ENCODE measurements at places on chromosomes 4 and X.

DNA sequence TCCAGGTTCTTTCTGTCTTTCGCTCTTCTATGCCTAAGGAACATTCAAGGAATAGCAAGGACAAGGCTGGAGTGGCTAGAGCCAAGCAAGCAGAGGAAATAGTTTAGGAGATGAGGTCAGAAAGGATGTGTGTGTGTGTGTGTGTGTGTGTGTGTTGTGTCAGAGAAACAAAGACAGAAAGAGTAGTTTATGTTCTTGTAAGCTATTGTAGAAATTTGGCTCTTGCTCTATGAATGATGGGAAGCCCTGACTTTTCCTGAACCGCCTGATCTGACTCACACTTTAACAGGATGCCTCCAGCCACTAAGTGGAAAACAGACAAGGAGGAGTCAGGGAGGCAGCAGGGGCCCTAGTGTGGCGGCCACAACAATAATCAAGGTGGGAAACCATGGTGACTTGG is 39.7 kb downstream of the LGI2 start:
- no peak for DNase-seq

- DNase-seq = no peak
Measured at GRCh38 chr4:140952717-140953116, 180.6 kb downstream of the RNF150 start.

DNA sequence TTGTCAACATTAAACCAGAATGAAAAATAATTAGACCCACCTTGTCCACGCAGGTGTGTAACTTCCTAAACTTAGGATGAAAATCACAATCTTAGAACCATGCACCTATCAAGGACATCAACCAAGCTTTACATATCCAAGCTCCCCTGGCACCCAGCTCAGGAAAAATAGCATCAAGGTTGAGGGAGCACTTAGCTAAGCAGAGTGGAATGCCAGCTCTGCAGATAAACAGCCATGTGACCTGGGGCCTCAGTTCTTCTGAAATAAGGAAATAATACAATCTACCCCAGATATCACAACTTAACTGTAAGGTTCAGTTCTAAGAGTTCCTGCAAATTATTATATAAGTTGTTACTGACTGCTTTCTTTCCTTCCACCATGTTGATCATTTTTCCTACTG is 64.7 kb downstream of the DHX15 start:
- DNase-seq = no peak

- no peak for DNase-seq
Measured at GRCh38 chr4:42871671-42872290, 20.7 kb upstream of the GRXCR1 start.

- no peak for DNase-seq
Measured at GRCh38 chr4:165553221-165553810, 174.5 kb downstream of the CPE start.

GRCh38 chr4:77010841-77011354 is 61.3 kb downstream of the SEPTIN11 start:
- no peak for DNase-seq

- no peak for DNase-seq
Measured at GRCh38 chr4:109434007-109434971, 674 bp downstream of the SEC24B start.

DNA sequence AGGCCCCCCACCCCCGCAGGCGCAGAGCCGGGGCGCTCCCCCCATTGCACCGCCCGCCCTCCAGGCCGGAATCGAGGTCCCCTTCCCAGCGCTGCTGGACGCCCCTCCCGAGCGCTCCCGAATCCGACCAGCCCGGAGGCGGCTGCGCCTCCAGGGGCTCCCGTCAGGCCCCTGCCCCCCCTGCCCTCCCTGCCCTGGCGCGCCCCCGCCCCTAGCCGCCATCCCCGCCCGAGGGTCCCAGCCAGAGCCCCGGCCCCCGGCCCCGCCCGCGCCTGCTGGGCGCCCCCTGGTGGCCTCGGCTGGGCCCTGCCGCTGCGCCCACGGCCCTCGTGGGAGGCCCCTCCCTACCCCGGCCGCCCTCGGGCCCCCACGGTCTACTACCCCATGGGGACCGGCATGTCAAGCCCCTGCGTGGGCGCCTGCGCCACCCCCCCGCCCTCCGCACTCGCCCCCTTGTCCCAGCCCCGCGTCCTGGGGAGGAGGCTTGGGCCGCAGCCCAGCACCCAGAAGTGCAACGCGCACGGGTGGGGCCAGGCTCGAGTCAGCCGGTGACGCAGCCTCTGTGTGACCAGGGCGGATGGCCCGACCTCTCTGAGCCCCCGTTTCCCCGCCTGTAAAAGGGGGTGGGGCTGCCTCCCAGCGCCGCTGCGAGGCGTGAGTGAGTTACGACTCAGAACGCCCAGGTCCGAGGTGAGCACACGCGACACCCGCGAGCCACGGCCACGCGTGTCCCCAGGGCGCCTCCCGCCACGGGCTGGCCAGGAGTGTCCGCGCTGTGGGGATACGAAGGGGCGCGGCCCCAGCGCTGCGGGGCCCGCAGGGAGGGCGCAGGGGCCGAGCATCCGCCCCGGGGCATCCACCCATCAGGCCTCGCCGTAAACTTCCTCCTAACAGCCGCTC is 104.9 kb downstream of the FAM53A start:
- DNase-seq = no peak

DNA sequence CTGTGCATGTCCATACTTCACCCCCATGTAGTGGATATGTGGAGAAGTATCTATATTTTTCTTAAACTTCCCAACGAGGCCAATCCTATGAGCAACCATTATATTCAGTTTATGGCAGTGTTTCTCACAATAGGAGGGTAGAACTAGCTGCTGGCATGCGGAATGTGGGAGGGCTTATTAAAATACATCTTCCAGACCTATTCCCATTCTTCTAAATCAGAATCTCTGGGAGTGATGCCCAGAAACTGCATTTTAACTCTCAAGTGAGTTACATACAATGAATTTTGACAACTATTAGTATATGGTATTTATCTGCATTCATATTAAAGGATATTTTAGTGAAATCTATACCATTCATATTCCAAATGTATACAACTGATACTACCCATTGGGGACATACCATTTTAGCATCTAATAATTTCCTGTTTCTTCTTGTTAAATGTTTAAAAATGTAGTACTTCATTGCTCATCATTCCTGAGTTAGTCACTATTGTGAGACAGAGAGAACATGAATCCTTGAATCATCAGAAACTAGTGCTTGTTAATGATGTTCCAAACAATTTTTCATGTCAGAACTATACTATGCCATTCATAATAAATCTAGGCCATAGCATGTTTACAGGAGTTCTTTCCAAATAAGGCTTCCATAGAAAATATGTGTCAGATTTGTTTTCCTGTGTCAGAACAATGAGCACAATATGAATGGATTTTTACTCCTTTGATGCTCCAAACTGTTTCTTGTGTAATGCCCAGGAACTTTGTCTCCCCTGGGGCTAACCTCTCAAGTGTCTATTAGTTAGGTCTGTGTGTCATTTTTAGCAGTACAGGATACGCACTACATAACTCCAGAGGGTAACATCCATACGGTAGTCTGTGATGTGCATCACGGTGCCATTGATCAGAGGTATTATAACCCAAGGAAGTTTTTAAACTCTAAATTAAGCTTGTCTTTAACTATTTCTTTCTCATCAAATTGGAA is 198.8 kb upstream of the BMP3 start:
- DNase-seq = no peak

DNA sequence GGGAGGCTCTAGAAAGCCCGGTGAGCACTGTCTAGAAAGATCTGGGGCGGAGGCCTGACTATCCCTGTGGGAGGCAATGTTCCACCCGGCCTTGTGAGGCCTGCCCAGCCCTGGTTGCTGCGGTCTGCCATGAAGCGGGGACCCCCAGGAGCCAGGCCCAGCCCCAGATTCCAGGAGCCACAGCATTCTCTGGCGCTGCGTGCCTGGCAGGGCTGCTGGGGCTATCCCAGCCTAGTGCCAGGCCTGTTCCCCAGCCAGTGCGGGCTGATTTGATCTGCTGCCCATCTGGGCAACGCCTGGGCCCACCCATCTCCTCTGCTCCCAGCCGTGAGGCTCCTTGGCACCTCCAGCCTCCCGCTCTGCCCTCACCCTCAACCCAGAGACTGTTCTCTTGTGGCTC is 19.6 kb downstream of the ATP2B3 start:
- DNase-seq = no peak
